HFFc6 (cell line): ENCODE measurements at places on chromosomes 7 and 10. TPM values are rescaled to one million over a fixed set of nuclear protein-coding genes. Genes with fewer than 3 reads are reported as not detected.

GRCh38 chr10:29084681-29085307 is 204.1 kb upstream of the LYZL1 start:
- no peak overlapping the region for H3K4me3 ChIP-seq
- no peak for DNase-seq
- H3K36me3 ChIP-seq = no peaks in the 10 kb centered on the region
- no peak overlapping the region for H3K27ac ChIP-seq

Gene HEPACAM2
- 0.12 TPM in 1 of 3 replicates, not detected in the others for total RNA-seq

Gene CC2D2B
- total RNA-seq = 0.22 TPM in 1 of 3 replicates, not detected in the others

Gene ZNF117
- 0.99 to 1.7 TPM (median 1.2 TPM) in 3 replicates for total RNA-seq

DNA sequence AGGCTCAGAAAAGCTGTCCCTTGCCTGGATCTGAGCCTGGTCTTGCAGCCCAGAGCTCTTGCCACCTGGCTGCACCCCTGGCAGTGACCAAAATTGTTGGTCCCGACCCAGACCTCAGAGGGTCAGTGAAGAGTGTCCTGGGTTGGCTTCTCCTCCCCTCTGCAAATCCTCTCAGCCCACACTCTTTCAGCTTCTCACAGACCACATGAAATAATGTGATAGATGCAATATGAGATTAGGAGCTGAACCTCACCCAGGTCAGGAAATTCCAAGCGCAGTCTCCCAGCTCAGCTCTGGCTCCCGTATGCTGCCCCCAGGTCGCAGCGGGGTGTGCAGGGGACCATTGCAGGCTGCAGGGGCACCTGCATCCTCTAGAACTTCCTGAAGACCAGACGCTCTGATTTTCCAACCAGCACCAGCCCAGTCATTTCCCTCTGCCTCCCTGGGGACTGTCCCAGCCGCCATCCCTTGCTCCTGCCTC is 19.6 kb upstream of the RET start:
- no peak for DNase-seq
- no peak overlapping the region for H3K27ac ChIP-seq
- peaks cover 8% of the 10 kb centered on the region for H3K4me1 ChIP-seq
- no peaks in the 10 kb centered on the region for H3K36me3 ChIP-seq

DNA sequence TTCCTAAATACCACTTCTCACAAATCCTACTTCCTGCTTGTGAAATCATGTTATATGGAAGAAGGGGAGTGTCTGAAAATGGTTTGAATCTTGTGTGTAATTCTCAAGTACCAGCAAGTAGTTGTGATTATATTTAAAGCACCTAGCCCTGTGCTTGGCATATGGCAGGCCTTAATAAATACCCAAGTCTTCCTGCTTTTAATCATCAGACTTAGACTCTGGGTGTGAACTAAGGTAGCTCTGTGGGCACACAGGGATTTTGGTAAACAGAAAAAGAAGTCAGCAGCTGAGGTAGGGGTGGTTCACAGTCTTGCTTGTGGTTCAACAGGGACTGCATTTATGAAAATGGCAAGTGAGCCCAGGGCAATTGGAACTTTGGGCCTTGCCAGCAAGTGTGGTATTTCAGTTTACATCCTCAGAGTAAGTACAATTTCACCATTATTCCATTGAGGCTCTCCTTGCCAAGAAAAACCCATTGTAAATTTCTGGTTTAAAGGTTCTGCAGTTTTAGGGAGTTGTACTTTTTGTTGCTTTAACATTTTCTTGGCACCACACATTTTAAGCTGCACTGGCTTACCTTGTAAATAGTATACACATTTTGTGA is 215.5 kb downstream of the AUTS2 start:
- H3K27ac ChIP-seq = no peak overlapping the region
- H3K4me3 ChIP-seq = no peak overlapping the region
- no peaks in the 10 kb centered on the region for H3K4me1 ChIP-seq
- no peaks in the 10 kb centered on the region; the same call in 1 of the 2 replicates for H3K27me3 ChIP-seq
- no peak for DNase-seq
- H3K36me3 ChIP-seq = 0 out of 2 replicates have a peak, but pooled peaks cover 4% of the 10 kb centered on the region

DNA sequence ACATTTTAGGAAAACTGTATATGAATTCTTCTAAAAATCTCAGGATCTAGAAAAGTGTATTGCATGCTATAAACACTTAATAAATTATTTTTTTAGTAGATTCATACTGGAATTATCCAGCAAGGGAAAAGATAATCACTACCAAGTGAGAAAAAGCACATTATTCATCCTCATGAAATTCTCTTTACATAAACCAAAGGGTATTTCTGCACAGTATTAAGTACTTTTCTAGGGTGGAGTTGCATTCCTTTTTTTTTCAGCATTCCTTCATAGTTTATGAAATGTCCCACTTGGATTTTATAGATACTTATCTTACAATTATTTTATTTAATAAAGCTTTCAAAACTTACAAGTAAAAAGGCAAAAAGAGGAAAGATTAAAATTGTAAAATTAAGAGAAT is 403.3 kb downstream of the HGF start:
- no peak overlapping the region for H3K4me3 ChIP-seq
- no peaks in the 10 kb centered on the region for H3K36me3 ChIP-seq
- no peak for DNase-seq

GRCh38 chr7:38781991-38782390 is 127.0 kb downstream of the VPS41 start:
- no peak for DNase-seq
- H3K36me3 ChIP-seq = no peaks in the 10 kb centered on the region
- H3K27me3 ChIP-seq = no peaks in the 10 kb centered on the region
- no peak overlapping the region for H3K27ac ChIP-seq
- H3K4me1 ChIP-seq = no peaks in the 10 kb centered on the region

DNA sequence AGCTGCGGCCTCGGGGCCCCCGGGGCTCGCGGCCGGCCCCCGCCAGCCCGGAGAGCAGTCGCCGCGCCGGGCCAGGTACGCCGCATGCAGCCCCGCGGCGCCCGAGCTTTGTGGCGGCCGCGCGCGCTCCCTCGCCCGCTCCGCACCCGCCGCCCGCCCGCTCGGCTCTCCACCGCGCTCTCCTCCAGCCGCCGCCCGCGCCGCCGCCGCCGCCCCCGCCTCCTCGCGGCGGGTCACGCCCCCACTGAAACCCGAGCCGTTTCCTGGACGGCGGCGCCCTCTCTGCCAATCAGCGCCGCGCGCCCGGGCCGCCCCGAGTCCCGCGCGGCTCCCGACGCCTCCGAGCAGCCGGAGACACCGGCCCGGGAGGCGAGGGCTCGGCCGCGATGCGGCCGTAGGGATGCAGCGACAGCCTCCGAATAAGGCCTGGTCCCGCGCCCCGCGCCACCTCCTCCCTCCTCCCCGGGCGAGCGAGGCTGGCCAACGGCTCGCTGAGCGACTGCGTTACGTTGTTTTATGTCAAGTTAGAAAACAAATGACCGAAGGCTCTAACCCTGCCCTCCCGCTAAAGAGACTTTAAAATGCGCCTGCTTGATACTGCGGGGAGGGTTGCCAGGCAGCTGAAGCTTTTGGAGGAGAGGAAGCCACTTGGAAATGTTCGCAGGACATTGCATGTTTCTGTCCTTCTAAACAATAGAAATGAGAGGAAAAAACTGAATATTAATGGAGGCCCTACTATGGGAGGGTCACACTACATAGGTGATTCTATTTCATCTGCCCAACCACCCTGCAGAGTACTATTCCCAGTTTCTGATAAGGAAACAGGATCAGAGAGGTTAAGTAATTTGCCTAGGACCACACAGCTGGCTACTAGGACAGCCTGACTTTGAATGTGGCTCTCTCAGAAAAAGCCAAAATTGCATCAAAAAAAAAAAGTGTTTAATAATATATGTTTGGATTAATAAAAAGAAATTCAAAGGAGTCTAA is at the start of gene FGFR2:
TSS of gene FGFR2 (minus strand) at position 182 of the 987 bp plus-strand sequence. CDS start 4,627 bp downstream, outside the sequence.
- H3K27me3 ChIP-seq = peaks cover 14% of the 10 kb centered on the region
- no peaks in the 10 kb centered on the region for H3K4me1 ChIP-seq

Gene PNLIPRP1
- not detected in 3 replicates for total RNA-seq

- H3K4me3 ChIP-seq = peak overlapping the region; percentile 53; the same call in 1 of the 2 replicates
- H3K4me1 ChIP-seq = peaks cover 35% of the 10 kb centered on the region
- H3K27ac ChIP-seq = peak overlapping the region; percentile 84
- H3K36me3 ChIP-seq = no peaks in the 10 kb centered on the region
- no peaks in the 10 kb centered on the region for H3K27me3 ChIP-seq
- DNase-seq = peak; percentile 64
Measured at GRCh38 chr7:40200791-40201190, 66.0 kb downstream of the SUGCT start.

GRCh38 chr10:50586740-50587088 is 37.0 kb downstream of the SGMS1 start:
- peaks cover 44% of the 10 kb centered on the region for H3K4me1 ChIP-seq
- no peaks in the 10 kb centered on the region for H3K27me3 ChIP-seq
- DNase-seq = no peak
- H3K27ac ChIP-seq = peak overlapping the region; percentile 8; the same call in 1 of the 2 replicates

Gene LIPF
- total RNA-seq = not detected in 3 replicates

DNA sequence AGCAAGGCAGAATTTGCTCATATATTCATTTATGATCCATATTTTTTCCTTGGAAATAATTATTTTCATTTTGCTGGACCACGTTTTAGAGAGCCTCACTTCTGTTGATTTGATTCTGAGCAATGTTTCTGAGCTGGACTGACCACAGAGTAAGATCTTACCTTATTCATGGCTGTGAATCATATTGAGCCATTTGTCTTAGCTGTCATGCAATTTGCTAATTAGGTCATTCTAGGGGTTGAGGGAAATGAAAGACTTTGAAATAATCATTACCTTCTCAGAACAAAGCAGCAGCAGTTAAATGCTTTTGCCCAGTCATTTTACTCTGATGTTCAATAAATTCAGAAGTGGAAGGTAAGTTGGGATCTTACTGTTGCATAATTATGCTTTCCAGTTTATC is 251.4 kb downstream of the SDK1 start:
- H3K4me3 ChIP-seq = no peak overlapping the region
- no peaks in the 10 kb centered on the region for H3K27me3 ChIP-seq
- H3K4me1 ChIP-seq = no peaks in the 10 kb centered on the region
- no peaks in the 10 kb centered on the region for H3K36me3 ChIP-seq
- no peak overlapping the region for H3K27ac ChIP-seq
- DNase-seq = no peak

- peak overlapping the region; percentile 94 for H3K4me3 ChIP-seq
- no peak for DNase-seq
- H3K36me3 ChIP-seq = no peaks in the 10 kb centered on the region
- H3K27me3 ChIP-seq = peaks cover 3% of the 10 kb centered on the region
- peaks cover 41% of the 10 kb centered on the region for H3K4me1 ChIP-seq
Measured at GRCh38 chr7:129434675-129435318, 565 bp downstream of the STRIP2 start.

Gene CYP2C19
- total RNA-seq = not detected in 3 replicates

Gene PRXL2A
- 0.17 to 0.77 TPM in 2 of 3 replicates, not detected in the other for total RNA-seq

DNA sequence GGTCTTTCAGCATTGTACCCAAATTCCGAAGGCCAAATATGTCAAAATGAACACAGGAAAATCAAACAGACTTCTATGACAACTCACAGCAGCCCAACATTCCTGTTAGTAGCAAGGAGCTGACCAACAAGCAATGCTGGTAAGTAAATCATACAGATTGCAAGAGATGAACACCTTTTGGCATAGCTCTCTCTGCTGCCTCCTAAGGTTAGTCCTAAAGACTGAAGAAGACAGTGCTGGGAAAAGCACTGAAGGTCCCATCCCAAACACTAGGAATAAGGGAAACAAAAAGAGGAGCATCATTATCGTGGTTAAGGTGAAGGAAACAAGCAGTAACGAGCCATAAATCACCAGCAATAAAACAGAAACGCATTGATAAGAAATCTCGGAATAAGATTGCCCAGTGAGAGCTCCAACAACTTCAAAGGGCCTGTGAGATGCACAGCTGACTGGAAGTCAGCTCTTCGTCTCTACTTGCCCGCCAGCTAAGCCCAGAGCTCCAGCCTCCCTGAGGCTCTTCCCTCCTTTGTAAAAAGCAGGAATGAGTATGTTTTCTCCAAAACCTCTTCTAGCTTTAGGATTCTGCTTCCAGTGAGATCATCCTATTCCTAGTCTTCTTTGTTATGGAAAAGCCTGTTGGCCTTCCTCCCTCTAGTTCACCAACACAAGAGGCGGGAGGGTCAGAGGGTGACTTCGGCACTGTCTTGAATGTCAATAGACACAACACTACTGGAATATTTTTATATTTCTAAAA is 15.3 kb downstream of the NUDT5 start:
- H3K4me1 ChIP-seq = peaks cover 12% of the 10 kb centered on the region
- H3K27me3 ChIP-seq = no peaks in the 10 kb centered on the region; the same call in 1 of the 2 replicates
- H3K4me3 ChIP-seq = no peak overlapping the region

Gene VSTM2A
- not detected in 3 replicates for total RNA-seq

- no peak for DNase-seq
- H3K4me1 ChIP-seq = no peaks in the 10 kb centered on the region
- H3K36me3 ChIP-seq = no peaks in the 10 kb centered on the region
- H3K4me3 ChIP-seq = no peak overlapping the region
- no peak overlapping the region for H3K27ac ChIP-seq
- H3K27me3 ChIP-seq = peaks cover 3% of the 10 kb centered on the region
Measured at GRCh38 chr7:101691822-101692384, 62.8 kb upstream of the MYL10 start.

- DNase-seq = peak; percentile 30
- H3K36me3 ChIP-seq = no peaks in the 10 kb centered on the region
- peaks cover 14% of the 10 kb centered on the region; the same call in 1 of the 2 replicates for H3K27me3 ChIP-seq
- peak overlapping the region; percentile 98 for H3K27ac ChIP-seq
- H3K4me1 ChIP-seq = peaks cover 37% of the 10 kb centered on the region
- H3K4me3 ChIP-seq = peak overlapping the region; percentile 96
Measured at GRCh38 chr7:28409716-28410627, 2.3 kb upstream of the CREB5 start.

DNA sequence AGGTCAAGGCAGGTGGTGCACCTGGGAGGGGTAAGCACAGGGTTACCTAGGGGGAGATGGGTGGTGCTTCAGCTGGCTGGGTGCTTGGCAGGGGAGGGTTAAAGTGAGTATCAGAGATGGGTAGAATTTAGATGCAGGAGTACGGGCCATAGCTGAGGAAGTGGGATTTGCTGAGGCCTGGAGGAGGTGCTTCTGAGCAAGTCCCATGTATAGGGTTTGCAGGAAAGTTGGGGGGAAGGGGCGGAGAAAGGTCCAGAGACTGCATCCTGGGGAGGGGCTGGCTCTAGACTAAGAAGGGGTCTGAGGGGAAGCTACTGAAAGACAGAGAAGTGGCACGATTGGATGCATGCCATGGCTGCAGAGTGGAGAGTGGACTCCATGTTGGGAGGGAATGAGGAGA is 281.6 kb upstream of the ZNF32 start:
- H3K4me1 ChIP-seq = peaks cover 59% of the 10 kb centered on the region
- H3K27me3 ChIP-seq = peaks cover 2% of the 10 kb centered on the region; the same call in 1 of the 2 replicates
- DNase-seq = no peak
- H3K4me3 ChIP-seq = 0 out of 2 replicates have a peak overlapping the region, but pooled peaks have one; percentile 33
- H3K36me3 ChIP-seq = 0 out of 2 replicates have a peak, but pooled peaks cover 3% of the 10 kb centered on the region
- H3K27ac ChIP-seq = peak overlapping the region; percentile 94
